CD4-positive, alpha-beta memory T cell (primary cell): ENCODE measurements at places on chromosomes 4 and X. TPM values are rescaled to one million over a fixed set of nuclear protein-coding genes. Genes with fewer than 3 reads are reported as not detected.

DNA sequence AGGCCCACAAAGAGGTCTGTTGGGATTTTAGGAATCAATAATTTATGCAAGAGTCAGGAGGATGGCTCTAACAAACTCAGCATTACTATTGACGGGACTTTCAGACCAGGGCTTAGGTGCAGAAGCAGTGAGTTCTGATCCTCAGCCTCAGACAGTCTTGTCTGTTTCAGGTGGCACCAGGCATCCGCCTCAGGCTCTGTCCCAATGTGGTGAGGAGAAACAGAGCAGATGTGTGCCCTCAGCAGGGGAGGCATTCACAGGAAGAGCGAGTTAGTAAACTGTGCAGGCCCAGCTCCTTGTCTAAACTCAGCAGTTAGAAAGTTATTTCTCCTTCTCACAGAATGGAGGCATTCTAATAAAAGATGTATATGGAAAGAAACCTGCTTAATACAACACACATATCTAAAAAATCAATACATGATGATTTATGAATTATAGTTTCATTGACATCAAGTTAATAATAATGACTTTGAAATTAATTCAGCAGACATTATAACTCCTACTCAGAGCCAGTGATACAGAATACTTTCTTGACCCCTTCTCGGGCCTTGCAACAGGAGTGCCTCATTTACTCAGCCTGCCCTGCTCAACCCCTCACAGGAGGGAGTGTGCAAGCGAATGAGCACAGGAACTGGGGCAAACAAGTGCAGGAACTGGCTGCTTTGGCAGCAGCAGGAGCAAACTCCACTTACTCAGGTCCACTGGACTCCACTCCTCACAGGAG is 202.8 kb upstream of the SMIM31 start:
- no peaks in the 10 kb centered on the region for H3K4me1 ChIP-seq
- no peaks in the 10 kb centered on the region for H3K27me3 ChIP-seq
- H3K27ac ChIP-seq: no peak overlapping the region
- no peak for DNase-seq
- H3K4me3 ChIP-seq: no peak overlapping the region

DNA sequence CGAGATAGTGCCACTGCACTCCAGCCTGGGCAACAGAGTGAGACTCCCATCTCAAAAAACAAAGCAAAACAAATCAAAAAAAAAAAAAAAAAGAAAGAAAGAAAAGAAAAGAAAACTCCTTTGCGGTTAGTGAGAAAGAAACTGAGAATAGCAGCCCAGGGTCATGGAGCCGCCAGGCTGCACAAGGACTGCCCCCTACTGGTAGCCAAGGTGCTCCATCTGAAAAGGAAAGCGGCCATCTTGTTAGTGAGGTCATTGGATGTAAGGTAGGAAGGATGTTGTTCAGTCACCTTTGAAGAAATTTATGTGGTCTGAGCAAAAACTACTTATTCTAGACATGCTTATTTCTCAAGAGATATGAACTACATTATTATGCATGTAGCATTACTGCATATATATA is 660.6 kb upstream of the TENM3 start:
- H3K4me1 ChIP-seq: no peaks in the 10 kb centered on the region
- no peak overlapping the region for H3K27ac ChIP-seq
- no peak overlapping the region for H3K4me3 ChIP-seq
- H3K27me3 ChIP-seq: no peaks in the 10 kb centered on the region

The AVPR2 gene
- not detected for total RNA-seq

DNA sequence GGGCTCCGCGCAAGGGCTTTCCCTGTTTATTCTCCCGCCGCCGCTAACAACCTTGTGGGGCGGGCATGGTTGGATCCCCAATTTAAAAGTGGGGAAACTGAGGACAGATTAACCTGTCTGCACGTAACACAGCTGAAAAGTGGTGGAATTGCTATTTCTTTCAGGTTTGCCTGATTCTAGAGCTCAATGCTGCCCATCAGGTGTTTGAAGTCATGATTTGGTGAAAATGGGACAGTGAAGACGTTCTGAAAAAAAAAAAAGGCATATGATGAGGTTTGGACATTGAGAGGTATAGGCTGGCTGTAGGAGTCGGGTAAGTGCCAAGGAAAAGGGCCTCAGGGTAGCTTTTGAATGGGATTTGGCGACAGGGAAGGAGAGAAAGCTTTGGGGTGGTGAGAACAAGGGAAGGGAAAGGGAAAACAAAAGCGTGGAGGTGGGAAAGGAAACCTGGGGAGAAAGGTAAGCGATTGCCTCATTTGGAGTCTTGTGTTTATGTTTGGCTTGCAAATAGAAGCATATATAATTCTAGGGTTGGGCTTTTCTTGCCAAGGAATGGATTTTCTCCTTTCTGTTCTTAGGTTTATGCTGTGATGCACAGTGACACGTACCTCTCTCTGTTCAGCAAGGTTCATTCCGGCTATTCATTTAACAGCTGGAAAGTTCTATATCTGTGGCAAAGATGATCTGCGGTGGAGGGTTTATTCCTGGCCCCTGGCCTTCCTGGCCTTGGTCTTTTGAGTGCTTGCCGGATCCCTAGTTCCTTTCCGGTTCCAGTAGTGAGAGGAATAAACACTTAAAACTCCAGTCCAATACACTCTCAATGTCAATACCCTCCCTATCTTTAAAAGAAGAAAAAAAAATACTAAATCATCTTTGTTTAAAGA is 2.4 kb upstream of the STIM2 start:
- no peaks in the 10 kb centered on the region for H3K36me3 ChIP-seq
- no peak for DNase-seq
- H3K27me3 ChIP-seq: no peaks in the 10 kb centered on the region
- H3K4me3 ChIP-seq: peak overlapping the region; percentile 97

- H3K27me3 ChIP-seq: no peaks in the 10 kb centered on the region
- no peak for DNase-seq
- H3K27ac ChIP-seq: no peak overlapping the region
- H3K4me3 ChIP-seq: no peak overlapping the region
These were observed 314.2 kb downstream of the C4orf33 start for GRCh38 chr4:129410115-129410514.

The NSDHL gene
- total RNA-seq: 7.1 TPM

DNA sequence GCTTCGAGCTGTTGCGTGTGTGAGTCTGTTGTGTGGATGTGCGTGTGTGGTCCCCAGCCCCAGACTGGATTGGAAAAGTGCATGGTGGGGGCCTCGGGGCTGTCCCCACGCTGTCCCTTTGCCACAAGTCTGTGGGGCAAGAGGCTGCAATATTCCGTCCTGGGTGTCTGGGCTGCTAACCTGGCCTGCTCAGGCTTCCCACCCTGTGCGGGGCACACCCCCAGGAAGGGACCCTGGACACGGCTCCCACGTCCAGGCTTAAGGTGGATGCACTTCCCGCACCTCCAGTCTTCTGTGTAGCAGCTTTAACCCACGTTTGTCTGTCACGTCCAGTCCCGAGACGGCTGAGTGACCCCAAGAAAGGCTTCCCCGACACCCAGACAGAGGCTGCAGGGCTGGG is 8.4 kb downstream of the SLC6A8 start:
- no peaks in the 10 kb centered on the region for H3K27me3 ChIP-seq
- DNase-seq: no peak
- H3K4me3 ChIP-seq: no peak overlapping the region
- H3K27ac ChIP-seq: no peak overlapping the region
- H3K36me3 ChIP-seq: no peaks in the 10 kb centered on the region

DNA sequence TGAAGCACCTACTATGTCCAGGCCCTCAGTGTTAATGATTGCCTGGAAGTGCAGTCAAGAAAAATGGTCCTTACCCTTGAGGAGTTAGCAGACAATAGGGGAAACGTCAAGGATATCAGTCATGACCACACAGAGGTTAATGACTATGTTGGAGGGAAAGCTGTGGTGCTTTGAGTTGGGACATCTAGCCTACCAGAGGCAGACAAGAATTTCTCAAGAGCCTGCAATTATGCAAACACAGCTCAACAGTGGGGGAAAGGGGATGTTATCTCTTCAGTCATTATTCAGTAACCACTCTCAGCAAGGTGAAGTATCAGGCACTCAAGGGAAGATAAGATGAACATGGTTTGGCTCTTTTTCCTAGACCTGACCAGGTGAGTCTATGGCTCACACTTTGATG is 7.0 kb upstream of the FGFBP1 start:
- no peaks in the 10 kb centered on the region for H3K36me3 ChIP-seq
- H3K27ac ChIP-seq: no peak overlapping the region
- DNase-seq: no peak
- no peaks in the 10 kb centered on the region for H3K4me1 ChIP-seq
- no peaks in the 10 kb centered on the region for H3K27me3 ChIP-seq
- no peak overlapping the region for H3K4me3 ChIP-seq

- no peak overlapping the region for H3K4me3 ChIP-seq
- H3K27ac ChIP-seq: no peak overlapping the region
- no peaks in the 10 kb centered on the region for H3K4me1 ChIP-seq
- H3K36me3 ChIP-seq: no peaks in the 10 kb centered on the region
- DNase-seq: no peak
These were observed 745.8 kb upstream of the GALNTL6 start for GRCh38 chr4:171067422-171067821.

- H3K36me3 ChIP-seq: no peaks in the 10 kb centered on the region
- peaks cover 13% of the 10 kb centered on the region for H3K27me3 ChIP-seq
These were observed at the start of gene ATOH1 for GRCh38 chr4:93828332-93828994. ATOH1 (plus strand) TSS chr4:93828753; CDS start chr4:93828927, 174 bp downstream.

- no peaks in the 10 kb centered on the region for H3K36me3 ChIP-seq
- no peak overlapping the region for H3K4me3 ChIP-seq
- peaks cover 30% of the 10 kb centered on the region for H3K4me1 ChIP-seq
- DNase-seq: no peak
These were observed 5.7 kb downstream of the CYBB start for GRCh38 chrX:37785569-37785968.

DNA sequence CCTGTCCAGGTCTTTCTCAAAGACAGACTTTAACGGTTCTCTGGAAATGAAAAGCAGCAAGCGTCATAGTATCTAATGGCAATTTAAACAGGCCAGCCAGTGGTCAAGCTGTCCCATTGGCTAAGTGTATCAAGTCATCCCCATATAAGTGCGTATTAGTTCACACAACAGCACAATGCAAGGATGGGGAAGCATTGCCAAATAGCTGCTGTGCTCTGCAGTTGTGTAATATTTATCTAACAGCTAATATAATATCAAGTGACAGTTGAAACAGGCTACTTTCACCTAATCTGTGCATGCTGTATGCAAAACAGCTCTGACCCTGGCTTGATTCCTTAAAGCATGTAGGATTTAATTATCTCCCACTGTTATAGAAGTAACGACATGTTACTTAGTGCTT is 134.8 kb upstream of the PPARGC1A start:
- H3K27ac ChIP-seq: no peak overlapping the region
- no peaks in the 10 kb centered on the region for H3K4me1 ChIP-seq
- DNase-seq: no peak
- H3K4me3 ChIP-seq: no peak overlapping the region
- H3K36me3 ChIP-seq: no peaks in the 10 kb centered on the region

The RBBP7 gene
- 90.5 TPM for total RNA-seq

The SPON2 gene
- total RNA-seq: 7.2 TPM

DNA sequence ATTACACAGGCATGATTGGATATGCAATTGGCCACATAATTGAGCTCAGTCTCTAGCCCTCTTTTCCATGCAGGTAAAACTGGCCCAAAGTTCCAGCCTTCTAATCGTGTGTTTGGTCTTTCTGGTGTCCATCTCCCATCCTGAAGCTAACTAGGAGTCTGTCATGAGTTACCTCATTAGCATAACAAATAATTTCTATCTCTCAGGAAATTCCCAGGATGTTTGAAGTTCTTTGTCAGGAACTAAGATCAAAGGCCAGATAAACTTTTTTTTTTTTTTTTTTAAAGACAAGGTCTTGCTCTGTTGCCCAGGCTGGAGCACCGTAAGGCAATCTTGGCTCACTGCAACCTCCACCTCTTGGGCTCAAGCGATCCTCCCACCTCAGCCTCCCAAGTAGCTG is 15.8 kb downstream of the ATXN3L start:
- no peak overlapping the region for H3K4me3 ChIP-seq
- H3K36me3 ChIP-seq: no peaks in the 10 kb centered on the region
- H3K27me3 ChIP-seq: no peaks in the 10 kb centered on the region
- H3K27ac ChIP-seq: no peak overlapping the region
- no peak for DNase-seq
- H3K4me1 ChIP-seq: no peaks in the 10 kb centered on the region

GRCh38 chr4:178941975-178942374 is 1499.7 kb upstream of the AGA start:
- no peaks in the 10 kb centered on the region for H3K4me1 ChIP-seq
- no peaks in the 10 kb centered on the region for H3K36me3 ChIP-seq
- no peak overlapping the region for H3K27ac ChIP-seq
- no peak for DNase-seq

The ZAR1 gene
- not detected for total RNA-seq

DNA sequence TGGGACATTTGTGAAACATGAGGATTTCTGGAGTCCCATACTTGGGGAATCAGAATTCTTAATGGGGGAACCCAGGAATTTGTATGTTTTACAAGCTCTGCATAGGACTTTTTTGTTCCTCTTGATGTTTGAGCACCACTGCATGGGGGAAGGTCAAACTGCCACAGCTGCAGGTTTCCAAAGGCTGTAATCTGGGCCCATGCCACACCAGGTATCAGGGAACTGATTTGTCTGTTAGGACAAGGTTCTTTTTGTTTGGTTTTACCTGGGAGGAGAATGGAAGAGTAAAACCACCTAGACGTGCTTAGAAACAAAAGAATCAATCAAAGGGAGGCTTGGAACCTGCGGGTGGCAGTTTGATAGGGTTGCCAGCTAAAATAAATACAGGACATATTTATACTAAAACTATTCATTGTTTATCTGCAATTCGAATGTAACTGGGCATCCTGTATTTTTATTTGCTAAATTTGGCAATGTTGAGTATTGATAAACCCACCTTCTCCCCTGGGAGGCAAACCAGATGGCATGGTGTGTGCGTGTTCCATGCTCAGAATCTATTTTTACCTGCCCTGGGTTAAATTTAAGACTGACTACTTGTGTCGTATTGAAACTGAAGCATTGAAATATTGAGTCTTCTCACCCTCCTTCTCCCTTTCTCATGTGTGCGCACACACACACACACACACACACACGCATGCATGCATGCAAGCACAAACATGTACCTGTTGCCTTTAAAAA is 63.7 kb downstream of the TMEM164 start:
- no peaks in the 10 kb centered on the region for H3K27me3 ChIP-seq
- no peak overlapping the region for H3K27ac ChIP-seq
- DNase-seq: no peak
- H3K36me3 ChIP-seq: no peaks in the 10 kb centered on the region
- no peak overlapping the region for H3K4me3 ChIP-seq
- H3K4me1 ChIP-seq: no peaks in the 10 kb centered on the region
